Airway epithelial cell (primary cell): ENCODE measurements at places on chromosomes 12 and 14. TPM values are rescaled to one million over a fixed set of nuclear protein-coding genes. Genes with fewer than 3 reads are reported as not detected.

Gene DPY19L2
- total RNA-seq = 0.14 and 1.6 TPM in 2 replicates

Gene DAO
- not detected in 2 replicates for total RNA-seq

Gene PIANP
- total RNA-seq = not detected in 2 replicates

Gene DIO2
- total RNA-seq = under 0.01 TPM in 1 of 2 replicates, not detected in the other

Gene IAPP
- total RNA-seq = not detected in 2 replicates

Gene NXPH4
- total RNA-seq = 6.2 and 9.3 TPM in 2 replicates

Gene KRT75
- total RNA-seq = 2.1 and 2.6 TPM in 2 replicates

Gene PLEKHA5
- 13.3 and 20.1 TPM in 2 replicates for total RNA-seq

Gene KRT74
- 0.21 and 0.33 TPM in 2 replicates for total RNA-seq

Gene KRT85
- not detected in 2 replicates for total RNA-seq

Gene CMA1
- total RNA-seq = not detected in 2 replicates

Gene FOXN3
- 9.2 and 17.6 TPM in 2 replicates for total RNA-seq

Gene CCDC196
- not detected in 2 replicates for total RNA-seq

Gene GALNT9
- not detected in 2 replicates for total RNA-seq

Gene CYP27B1
- total RNA-seq = 10.4 and 15.0 TPM in 2 replicates

Gene SRRM4
- total RNA-seq = not detected in 2 replicates

Gene SLC2A13
- total RNA-seq = 2.5 and 2.6 TPM in 2 replicates

Gene PLA2G1B
- total RNA-seq = not detected in 2 replicates

Gene RNASE4
- 9.0 and 11.1 TPM in 2 replicates for total RNA-seq

Gene MGST1
- 276 and 301 TPM in 2 replicates for total RNA-seq

Gene IL23A
- total RNA-seq = 0.92 TPM in 1 of 2 replicates, not detected in the other

Gene KRT3
- not detected in 2 replicates for total RNA-seq

Gene COX8C
- total RNA-seq = not detected in 2 replicates
